ENCODE measurements at places on chromosomes 16 and 17.

DNA sequence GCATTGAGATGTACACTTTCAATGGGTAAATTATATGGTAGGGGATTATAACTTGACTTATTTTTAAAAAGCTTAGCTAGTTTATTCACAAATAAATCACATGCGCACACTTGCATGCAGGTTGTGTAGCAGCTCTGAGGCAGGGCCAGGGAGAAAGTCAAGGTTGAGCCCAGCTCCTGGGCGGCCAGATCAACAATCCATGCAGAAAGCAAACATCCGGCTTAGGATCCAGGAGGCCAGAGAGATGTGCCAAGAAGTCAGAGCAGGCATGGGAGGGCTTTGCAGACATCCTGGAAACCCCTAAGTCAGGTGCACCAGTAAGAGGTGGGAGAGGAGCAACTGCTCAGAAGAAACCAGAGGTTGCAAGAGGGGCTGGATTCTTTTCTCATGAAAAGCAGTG, 186.5 kb downstream of the AXIN2 start:
- no peak overlapping the region for H3K4me3 ChIP-seq
- no peaks in the 10 kb centered on the region for H3K36me3 ChIP-seq
- peaks cover 1% of the 10 kb centered on the region for H3K4me1 ChIP-seq
- no peak overlapping the region for H3K27ac ChIP-seq
- DNase-seq, result no peak

- H3K4me1 ChIP-seq, result no peaks in the 10 kb centered on the region
- no peak overlapping the region for H3K4me3 ChIP-seq
- no peaks in the 10 kb centered on the region for H3K36me3 ChIP-seq
Measured at GRCh38 chr17:66459811-66460270, 157.4 kb downstream of the PRKCA start.

DNA sequence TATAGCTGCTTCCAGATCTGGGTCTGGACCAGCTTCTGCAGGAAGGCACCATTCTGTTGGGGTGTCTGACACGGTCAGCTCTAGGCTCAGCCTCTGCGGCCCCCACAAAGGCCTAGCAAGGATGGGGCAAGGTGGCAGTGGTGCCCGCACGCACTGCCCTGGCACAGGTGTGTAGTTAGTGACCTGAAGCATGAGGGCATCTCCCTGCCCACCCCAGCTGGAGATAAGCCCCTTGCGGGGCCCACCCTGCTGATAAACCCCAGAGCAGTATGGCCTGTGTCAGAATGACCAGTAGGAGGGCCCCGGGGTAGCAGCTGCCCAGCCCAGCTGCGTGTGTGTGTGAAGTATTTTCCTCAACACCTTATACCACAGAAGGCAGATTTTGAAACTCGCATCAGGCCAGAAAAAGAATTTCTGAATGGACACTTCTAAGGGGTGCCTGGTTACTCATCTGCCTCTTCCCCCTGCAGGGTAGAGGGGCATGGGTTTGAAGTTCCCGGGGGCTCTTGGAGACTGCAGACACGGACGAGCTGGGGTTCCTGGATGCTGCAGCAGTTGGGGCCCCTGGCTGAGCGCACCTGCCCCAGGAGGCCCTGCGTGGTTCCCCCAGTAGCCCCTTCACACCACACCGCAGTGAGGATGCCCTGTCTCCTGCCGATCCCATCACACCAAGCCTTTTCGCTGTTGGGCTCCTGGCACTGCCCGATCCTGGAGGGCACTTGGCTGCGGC, 4.5 kb downstream of the ARHGDIA start:
- H3K4me1 ChIP-seq, result peaks cover 13% of the 10 kb centered on the region
- H3K4me3 ChIP-seq, result no peak overlapping the region
- H3K36me3 ChIP-seq, result peaks cover 37% of the 10 kb centered on the region

DNA sequence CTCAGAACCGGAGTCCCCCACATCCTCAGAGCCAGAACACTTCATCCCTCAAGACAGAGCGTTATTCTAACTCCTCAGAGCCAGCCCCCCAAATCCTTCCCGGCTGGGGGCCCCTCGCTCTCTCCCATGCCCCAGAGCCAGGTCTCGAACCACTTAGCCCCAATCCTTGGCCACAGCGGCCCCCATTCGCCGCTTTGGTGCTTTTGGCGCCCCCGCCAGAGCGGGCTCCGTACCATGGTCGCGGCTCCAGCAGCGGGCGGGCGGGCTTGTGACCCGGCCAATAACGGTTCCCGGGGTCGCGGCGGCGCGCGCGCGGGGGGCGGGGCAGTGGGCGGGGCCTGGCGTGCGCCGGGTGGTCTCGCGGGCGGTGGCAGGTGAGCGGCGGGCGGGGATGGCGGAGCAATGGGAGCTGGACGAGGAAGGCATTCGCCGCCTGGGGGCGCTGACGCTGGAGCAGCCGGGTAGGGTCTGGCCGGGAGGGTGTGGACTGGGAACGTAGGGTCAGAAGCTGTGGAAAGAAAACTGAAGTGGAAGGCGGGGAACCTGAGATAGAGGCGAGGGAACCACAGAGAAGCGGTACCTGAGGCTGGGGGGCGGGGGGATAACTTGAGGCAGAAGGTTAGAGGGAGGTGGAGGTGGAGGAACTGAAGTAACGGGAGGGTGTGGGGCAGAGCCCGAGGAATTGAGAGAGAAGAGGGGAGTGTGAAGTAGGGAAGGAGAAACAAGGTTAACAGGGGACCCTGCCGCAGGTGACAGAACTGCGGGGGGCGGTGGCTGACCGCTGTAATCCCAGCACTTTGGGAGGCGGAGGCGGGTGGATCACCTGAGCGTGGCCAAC, at the start of the genes KCTD19 and LRRC36:
Gene KCTD19 (minus strand): TSS at position 270 of the 838 bp plus-strand sequence. CDS start 34 bp downstream, at position 236.
Gene LRRC36 (plus strand): TSS at position 344 of the 838 bp plus-strand sequence. CDS start 48 bp downstream, at position 392.
- peak within 1 kb of the TSS; percentile 47 for H3K4me3 ChIP-seq
- no peaks in the 10 kb centered on the region for H3K36me3 ChIP-seq

DNA sequence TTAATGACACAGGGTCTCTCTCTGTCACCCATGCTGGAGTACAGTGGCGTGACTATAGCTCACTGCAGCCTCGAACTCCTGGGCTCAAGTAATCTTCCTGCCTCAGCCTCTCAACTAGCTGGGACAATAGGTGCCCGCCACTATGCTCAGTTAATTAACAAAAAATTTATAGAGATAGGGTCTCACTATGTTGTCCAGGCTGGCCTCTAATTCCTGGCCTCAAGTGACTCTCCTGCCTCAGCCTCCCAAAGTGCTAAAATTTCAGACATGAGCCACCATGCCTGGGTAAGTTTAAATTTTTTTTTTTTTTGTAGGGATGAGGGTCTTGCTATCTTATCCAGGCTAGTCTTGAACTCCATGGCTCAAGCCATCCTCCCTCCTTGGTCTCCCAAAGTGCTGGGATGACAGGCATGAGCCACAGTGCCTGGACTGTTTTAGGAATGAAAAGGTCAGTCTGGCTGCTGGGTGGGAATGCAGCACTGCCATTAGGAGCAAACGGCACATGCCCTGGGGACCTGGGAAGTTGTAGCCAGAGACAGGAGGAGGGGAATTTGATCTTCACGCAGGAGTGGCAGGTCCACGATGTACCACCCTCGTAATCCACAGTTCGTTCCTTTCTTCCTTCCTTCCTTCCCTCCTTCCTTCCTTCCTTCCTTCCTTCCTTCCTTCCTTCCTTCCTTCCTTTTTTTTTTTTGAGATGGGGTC, 106.7 kb downstream of the HAPSTR1 start:
- no peaks in the 10 kb centered on the region for H3K36me3 ChIP-seq
- no peak overlapping the region for H3K27ac ChIP-seq
- no peaks in the 10 kb centered on the region for H3K4me1 ChIP-seq
- no peak overlapping the region for H3K4me3 ChIP-seq
- no peak for DNase-seq
- no peaks in the 10 kb centered on the region for H3K27me3 ChIP-seq

GRCh38 chr17:3566551-3566950, 8.9 kb upstream of the TRPV3 start:
- no peak overlapping the region for H3K4me3 ChIP-seq
- H3K27me3 ChIP-seq, result no peaks in the 10 kb centered on the region
- H3K27ac ChIP-seq, result no peak overlapping the region
- DNase-seq, result no peak
- no peaks in the 10 kb centered on the region for H3K4me1 ChIP-seq
- peaks cover 8% of the 10 kb centered on the region for H3K36me3 ChIP-seq

GRCh38 chr17:44738214-44738906, 20.4 kb upstream of the ADAM11 start:
- H3K4me3 ChIP-seq, result no peak overlapping the region
- peaks cover 24% of the 10 kb centered on the region for H3K36me3 ChIP-seq
- no peak overlapping the region for H3K27ac ChIP-seq
- H3K4me1 ChIP-seq, result no peaks in the 10 kb centered on the region
- H3K27me3 ChIP-seq, result no peaks in the 10 kb centered on the region
- no peak for DNase-seq

DNA sequence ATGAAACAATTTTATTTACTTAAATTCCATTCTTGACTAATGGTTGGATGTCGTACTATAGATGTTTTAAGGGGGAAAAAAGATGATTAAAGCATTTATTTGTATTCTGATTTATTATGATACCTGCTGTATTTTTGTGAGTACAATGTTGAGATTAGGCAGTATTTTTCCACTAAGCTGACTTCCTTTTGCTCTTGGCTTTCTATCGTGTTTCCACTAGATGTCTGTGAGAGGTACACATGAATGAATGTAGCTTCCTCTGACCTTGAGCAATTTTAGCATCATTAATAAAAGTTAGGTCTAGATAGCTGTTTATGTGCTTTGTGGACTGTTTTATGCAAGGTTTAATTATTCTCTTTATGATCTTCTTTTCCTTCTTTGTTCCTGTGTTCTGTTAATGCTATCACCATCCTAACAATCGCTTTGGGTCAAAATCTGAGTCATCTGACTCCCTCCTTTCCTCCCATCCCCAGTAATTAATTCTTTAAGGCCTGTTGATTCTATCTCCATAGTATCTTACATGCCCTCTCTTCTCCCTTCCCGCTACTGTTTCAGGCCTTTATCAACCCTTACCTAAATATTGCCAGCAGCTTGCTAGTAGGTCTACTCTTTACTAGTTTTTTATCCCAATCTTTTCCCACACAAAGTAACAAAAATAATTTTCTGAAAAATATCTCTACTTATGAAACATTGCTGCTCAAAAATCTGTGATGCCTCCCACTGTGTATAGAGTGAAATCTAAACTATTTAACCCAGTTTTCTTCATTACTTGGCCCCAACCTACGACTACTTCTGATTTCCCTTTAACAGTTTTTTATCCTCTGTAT, 76.0 kb downstream of the VMP1 start:
- no peak for DNase-seq
- H3K4me3 ChIP-seq, result no peak overlapping the region
- no peaks in the 10 kb centered on the region for H3K36me3 ChIP-seq
- H3K27ac ChIP-seq, result no peak overlapping the region
- H3K4me1 ChIP-seq, result peaks cover 46% of the 10 kb centered on the region

GRCh38 chr16:80619824-80620223, 79.0 kb downstream of the DYNLRB2 start:
- no peak overlapping the region for H3K27ac ChIP-seq
- H3K27me3 ChIP-seq, result no peaks in the 10 kb centered on the region
- H3K4me3 ChIP-seq, result no peak overlapping the region

DNA sequence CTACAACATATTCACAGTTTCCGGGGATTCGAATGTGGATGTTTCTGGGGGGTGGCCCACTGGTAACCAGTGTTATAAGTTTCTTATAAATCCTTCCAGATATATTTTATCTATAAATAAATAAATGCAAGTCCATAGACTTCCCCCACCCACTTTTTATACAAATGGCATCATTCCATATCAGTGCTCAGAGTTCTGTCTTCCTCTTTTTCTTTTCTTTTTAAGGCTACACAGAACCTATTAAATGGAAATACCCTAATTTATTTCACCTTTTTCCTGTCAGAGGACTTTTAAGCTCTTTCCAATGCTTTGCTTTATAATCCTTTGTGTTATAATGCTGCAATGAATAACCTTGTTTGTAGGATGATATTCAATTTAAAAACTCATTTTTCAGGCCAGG, 3.8 kb downstream of the LGALS9 start:
- H3K4me3 ChIP-seq, result no peak overlapping the region
- H3K36me3 ChIP-seq, result no peaks in the 10 kb centered on the region
- no peaks in the 10 kb centered on the region for H3K27me3 ChIP-seq
- no peak for DNase-seq
